AG10803 (cell line): ENCODE measurements at places on chromosomes 5 and 9.

DNA sequence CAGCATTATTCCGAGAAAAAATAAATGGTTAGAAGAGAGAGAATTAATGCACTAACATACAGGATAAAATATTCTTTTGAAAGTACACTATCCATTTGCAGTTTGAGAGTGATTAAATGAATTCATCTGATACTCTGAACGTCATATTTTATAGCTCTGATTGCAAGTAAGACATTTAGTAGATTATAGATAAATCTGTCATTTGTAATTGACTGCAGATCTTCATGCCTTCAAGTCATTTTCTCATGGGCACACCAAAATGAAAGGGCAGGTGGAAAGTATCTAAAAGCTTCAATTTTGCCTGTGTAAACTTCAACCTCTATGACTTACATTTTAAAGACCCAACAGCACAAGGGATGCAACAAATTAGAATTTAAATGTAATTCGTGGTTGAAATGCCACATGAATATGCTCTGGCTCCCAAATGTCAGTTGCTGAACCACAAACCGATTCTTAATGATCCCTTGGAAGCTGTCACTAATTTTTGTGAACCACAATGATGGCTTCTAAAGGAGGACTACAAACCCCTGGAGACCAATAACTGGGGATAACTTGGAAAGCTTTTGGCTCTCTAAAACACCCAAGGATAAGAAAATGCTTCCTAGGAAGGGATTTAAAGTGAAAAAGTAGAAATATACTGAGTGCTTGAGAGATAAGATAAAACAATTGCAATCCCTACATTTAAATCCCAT, 3.9 kb downstream of the TYRP1 start:
- DNase-seq = peak; percentile 64

- DNase-seq = peak; percentile 51
Measured at GRCh38 chr9:5292141-5292540, 12.4 kb downstream of the RLN2 start.

DNA sequence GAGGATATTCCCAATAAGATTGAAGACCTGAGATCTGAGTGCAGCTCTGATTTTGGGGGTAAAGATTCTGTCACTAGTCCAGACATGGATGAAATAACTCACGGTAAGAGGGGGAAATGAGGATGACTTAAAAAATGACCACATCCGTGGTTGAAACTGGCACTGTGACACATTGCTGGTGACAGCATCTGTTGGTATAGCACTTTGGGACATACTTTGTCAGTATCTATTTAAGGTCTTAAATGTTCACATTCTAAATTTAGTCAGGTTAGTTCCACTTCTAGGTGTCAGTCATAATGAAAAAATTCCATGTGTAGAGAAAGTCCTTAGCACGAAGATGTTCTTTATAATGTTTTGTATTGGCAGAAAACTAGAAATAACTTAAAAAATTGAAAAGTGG, 70.9 kb downstream of the GAPVD1 start:
- no peak for DNase-seq

DNA sequence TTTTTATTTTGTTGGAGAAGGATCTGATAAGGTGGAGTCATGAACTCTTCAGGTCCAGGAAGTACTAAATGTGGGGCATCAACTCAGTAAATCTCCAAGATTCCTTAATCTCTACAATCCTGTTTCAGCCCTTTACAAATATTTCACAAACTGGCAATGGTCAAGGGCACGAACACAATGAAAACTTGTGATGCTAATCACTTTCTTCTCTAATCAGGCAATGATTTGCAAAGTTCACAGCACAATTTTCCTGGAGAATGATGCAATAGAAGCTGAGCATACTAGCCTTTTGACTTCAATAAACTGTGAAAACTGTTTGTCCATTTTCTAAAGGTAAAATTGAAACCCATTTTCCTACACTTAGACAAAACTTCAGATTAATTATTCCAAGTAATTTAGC, 16.9 kb downstream of the GDF9 start:
- DNase-seq = no peak

DNA sequence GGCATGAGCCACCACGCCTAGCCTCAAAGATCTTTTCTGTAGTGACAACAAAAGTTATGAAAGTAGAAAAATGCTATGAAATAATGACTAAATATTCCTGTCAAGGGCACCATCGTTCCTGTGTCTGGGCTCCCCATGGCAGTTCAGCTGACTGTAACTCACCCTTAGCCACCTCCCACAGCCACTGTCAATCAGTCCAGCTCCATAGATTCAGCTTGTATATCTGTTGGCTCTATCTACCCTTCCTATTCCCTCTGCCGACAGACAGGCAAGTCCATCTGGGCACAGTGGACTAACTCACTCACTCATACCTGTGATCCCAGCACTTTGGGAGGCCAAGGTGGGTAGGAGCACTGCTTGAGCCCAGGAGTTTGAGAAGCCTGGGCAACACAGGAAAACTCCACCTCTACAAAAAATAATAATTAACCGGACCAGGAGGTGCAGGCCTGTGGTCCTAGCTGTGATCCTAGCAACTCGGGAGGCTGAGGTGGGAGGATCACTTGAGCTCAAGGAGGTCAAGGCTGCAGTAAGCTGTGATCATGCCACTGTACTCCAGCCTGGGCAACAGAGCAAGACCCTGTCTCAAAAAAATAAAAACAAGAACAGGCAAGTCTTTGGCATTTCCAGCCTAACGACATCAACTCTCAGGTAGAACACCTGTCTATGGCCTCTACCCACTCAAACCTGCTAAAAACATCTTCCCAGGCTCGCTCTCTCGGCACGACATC, 6.2 kb downstream of the CAMSAP1 start:
- no peak for DNase-seq

DNA sequence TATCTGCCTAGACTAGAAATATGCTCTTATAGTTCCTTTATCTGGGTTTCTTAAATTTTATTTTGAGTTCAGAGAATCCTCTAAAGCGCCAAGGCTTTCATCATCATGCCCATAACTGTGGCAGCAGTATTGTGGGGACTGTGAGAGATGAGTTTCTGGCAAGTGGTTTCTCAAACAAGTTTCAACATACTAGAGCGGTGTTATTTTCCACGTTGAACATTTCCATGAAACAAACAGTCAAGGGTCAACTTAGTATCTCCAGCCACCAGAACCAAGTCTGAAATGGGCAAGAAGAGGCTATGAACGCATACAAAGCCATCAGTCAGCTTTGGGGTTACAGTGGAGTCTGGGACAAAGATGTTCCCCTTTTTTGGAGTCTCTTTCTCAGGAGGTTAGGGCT, 40.3 kb downstream of the SERINC5 start:
- no peak for DNase-seq

DNA sequence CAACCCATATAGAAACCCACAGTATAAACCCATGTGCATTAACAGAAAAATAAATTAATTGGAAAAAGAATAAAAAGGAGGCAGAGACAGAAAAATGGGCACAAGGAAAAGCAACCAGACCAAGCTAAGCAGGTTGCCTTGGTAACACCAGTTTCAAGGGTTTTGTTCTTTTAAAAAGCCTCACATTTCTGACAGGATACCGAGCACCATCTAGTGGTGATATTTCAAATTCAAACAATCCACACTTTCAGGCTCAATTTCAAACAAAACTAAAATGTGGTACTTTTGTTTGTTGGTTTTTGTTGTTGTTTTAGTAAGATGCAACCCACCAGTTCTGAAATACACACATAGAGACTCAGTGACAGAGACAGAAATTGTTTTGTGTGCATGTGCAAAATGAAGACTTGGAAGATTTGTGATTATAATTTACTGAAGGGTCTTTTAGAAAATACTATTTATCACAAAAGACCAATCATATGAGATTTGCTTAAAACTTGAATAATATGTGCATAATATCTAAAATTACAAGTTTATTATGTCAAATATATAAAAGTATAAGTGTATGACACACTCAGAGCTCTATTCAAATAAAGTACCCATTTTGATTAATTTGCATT, 318.2 kb downstream of the SLCO4C1 start:
- DNase-seq = peak; percentile 35

GRCh38 chr5:172188893-172189692, 1.1 kb upstream of the STK10 start:
- DNase-seq = no peak

GRCh38 chr9:16824545-16825330, 45.7 kb downstream of the BNC2 start:
- peak; percentile 41 for DNase-seq

- DNase-seq = no peak
Measured at GRCh38 chr9:85173967-85174366, 504.4 kb downstream of the NTRK2 start.

DNA sequence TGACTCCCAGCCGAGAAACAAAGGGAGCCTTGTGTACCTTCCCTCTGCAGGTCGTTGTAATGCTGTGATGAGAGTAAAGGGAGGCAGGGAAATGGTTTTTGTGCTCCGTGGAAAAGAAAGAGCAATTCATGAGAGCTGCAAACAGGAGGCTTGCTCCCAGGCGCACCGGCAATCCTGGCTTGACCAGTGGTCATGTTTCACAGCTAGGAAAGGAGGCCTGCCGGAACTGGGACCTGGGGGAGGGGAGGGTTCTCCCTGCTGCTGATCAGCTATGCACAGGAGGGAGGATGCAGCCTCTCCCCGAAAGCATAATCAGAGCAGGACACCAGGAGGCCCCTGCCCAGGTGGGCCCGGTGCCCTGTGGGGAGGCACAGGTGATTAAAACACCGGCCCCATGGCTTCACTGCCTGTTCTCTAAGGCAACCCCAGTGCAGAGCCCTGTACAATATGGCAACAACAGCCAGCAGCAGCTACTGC, 131.3 kb downstream of the ZDHHC21 start:
- DNase-seq = no peak
